ENCODE measurements at places on chromosomes 12 and 14. TPM values are rescaled to one million over a fixed set of nuclear protein-coding genes. Genes with fewer than 3 reads are reported as not detected.
A peak's percentile ranks its signal among the peaks of the same experiment; 100 is the strongest.

SIX6 gene
- not detected for total RNA-seq

USP44 gene
- 8.2 TPM for total RNA-seq

VRTN gene
- not detected for total RNA-seq

- DNase-seq: no peak
These were observed 54.6 kb upstream of the CCDC175 start for GRCh38 chr14:59631237-59631636.

DNA sequence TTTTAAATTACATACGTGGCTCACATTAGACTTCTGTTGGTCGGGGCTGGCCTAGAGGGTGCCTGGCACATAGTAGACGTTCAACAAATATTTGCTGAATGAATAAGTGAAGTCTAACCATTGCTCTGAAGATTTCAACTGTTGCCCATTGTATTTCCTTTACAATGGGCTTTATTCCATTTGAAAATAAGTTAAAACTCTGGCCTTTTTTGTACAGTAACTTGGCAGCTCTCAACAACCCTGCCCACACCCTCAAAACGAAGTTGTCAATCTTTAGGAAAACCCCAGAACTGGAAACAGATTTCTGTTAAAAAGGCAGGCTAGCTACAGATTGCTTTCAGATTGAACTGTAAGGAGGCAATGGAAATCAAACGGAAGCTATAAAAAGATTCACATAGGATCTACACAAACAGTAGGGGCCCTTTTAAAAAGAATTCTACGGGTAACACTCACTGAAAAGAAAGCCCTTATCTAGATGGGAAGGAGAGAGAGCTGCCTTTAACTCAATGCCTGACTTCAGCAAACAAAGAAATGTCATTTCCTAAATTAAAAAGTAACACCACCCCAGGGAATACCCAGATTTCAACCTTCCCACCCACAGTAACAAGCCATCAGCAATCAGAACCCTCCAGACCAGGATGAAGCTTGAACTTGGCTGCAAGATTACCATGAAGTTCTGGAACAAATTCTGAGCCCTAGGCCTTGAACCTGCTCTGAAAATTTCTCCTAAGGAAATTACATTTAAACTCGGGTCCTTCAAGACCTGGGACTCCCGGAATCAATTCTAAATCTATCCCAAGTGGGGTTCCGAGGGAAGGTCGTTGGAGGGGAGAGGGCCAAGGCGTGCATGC, 1.4 kb downstream of the WSB2 start:
- no peak for DNase-seq

- no peak for DNase-seq
These were observed 12.5 kb upstream of the MARK3 start for GRCh38 chr14:103372552-103373304.

- DNase-seq: no peak
These were observed 17.9 kb downstream of the CHFR start for GRCh38 chr12:132869551-132869950.

DNA sequence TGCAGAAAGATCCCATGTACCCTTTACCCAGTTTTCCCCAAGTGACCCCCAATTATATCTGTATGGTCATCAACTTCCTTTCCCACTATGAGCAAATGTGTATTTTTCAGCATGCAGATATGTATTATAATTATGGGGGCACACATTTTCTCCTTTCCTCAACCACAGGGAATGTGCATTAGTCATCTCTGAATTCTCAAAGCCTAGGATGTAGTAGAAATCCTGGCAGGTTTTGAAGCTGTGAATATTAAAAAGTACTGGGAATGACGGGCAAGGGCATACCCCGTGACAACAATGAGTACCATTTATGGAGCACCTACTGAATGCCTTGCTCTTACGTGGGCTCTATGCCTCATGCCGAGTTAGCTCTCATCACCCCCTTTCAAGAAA, 71.5 kb downstream of the VWF start:
- no peak for DNase-seq

GRCh38 chr14:72545411-72546311, 348.2 kb downstream of the DPF3 start:
- no peak for DNase-seq

DNA sequence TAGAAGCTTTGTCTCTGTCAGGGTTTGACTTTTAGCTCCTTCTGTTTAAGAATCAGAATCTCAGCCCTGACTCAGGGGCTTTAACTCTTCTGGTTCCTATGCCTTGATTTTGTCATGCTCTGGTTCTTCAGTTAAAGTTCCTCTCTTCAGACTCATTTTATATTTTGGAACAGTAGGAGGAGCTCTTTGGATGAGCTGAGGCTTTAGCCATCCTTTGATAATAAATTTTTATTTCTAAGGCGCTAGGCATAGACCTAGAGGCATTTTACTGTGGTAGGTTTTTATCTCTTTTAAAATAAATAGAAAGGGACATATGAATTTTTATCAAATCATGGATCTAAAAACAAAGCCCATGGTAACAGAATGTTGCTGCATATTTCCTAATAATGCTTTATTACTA, 51.7 kb downstream of the ATP23 start:
- no peak for DNase-seq

RHOJ gene
- 2.4 TPM for total RNA-seq

DNA sequence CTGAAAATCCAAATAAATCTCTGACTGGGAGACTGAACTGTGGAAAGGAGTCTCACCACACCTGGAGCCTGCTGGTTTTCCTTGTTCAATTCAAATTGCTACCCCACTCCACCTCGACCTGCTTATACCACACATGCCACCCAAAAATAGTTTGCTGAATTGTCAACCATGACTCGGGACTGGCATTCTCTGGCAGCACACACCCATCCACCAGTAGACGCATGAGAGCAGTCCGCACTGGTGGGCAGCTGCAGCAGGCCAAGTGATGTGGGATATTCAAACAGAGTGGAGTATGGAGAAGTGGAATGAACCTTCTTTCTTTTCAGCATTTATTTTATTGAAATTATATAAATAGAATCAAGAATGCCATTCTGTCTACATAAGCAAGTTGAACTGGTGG, 38.7 kb upstream of the SYCP3 start:
- no peak for DNase-seq

WSCD2 gene
- total RNA-seq: 0.33 TPM

DNA sequence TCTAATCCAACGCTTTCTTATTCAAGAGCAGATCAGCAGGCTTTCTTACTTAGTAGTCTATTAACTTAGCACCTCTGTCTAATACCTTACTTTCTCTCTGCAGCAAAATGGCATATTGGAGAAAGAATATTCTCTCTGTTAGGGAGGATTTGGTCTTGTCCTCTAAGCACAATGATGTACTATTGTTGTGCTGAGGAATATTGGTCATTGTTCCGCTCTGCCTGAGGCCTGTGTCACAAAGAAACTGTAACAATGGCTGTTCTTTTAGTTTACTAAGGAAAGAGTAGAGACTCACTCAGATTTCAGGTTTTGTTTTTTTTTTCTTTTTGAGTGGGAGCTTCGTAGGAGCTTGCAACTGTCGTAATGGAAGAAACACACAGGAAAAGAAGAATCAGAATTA, 1358.8 kb downstream of the LRFN5 start:
- DNase-seq: no peak

DNA sequence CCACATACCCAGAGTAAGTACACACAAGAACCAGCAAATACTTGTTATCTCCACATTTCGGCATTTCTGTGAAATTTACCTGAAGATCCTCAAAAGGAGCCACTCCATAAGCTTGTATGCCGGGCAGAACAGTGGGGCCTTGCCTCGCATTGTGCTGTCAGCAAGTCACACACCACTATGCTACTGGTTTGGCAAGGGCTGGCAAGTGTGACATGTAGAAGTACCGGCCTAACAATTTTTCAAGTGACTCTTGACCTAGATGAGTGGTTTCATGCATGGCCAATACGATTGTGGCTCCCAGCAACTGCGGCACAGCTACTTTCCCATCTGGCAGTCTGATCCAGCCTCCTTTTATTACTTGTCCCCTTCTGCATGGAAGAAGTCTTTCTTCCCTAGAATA, 69.8 kb downstream of the GAS2L3 start:
- DNase-seq: no peak

GRCh38 chr14:92457016-92457565, 56.5 kb upstream of the RIN3 start:
- no peak for DNase-seq

ETFBKMT gene
- 3.0 TPM for total RNA-seq

- DNase-seq: no peak
These were observed 60.9 kb downstream of the ELK3 start for GRCh38 chr12:96255077-96255476.

DNA sequence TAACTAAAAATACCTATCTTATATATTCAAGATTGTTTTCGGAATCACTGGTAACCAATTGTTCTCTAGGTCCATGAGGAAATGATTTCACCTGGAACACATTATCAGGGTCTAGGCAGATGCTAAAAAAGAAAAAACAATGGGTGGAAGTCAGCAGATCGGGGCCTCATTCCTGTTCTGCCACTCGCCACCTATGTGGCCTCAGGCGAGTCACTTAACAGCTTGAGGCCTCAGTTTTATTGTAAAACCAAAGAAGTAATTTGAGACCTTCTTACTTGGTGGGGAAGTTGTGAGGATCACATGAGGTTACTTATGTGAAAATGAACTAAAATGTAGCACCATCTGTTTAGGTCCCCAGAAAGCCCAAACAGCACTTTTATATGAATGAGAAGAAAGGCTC, 6.2 kb upstream of the RNASE10 start:
- DNase-seq: no peak

SIX4 gene
- total RNA-seq: 5.2 TPM

POTEG gene
- total RNA-seq: not detected

DNA sequence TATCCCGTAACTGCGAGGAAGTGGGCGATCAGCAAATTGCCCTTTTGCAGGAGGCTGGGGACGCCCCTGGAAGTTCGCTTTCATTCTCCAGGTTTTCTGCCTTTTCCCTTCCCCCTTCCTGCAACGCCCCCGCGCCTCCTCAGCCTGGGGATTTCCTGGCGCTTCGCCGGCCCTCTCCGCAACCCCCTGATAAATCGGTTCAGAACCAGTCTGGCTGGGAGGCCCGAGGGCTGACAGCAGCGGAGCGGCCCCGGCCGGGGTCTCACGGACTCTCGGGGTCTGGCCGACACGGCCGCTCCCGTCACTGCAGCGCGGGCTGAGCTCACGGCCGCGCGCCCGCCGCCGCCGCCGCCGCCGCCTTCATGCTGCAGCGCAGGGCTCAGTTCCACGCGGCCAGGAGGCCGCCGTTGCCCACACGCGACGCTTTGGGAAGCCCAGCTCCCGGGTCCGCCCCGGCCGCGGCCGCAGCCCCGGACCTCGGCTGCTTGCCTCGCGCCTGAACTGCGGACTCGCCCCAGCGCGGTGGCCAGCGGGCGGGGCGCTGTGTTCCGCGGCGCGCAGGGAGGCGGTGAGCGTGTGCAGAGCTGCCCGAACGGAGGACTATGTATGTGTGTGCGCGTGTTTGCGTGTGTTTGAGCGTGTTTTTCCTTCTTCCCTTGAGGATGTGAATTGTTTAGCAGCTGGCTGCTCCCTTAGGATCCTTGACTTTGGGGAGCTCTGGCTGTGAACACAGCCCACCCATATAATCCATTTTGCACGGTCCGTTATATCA, at the start of gene LRFN5:
Gene LRFN5 (plus strand): TSS at position 345 of the 772 bp plus-strand sequence.
- no peak for DNase-seq

DNA sequence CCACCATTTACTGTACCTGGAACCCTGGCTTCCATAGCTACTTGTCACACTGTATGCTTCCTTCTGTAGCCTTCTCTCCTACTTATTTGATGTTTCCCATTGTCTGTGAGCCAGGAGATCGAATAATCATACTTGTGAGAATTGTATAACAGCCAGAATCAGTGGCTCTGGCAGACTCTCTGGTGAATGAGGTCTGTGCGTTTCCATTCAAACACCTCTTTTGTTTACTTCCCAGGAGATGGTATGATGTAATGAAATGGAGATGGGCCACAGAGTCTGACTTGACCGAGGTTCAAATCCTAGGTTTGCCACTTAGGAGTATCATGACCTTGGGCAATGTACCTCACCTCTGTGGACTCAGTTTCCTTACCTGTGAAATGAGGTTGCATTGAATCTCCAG, 35.7 kb upstream of the CLMN start:
- peak; percentile 31 for DNase-seq

TPPP2 gene
- total RNA-seq: not detected

Data from breast epithelium (tissue), 4 donors.